ENCODE measurements at places on chromosomes 1 and 21. TPM values are rescaled to one million over a fixed set of nuclear protein-coding genes. Genes with fewer than 3 reads are reported as not detected.

The KRTAP13-4 gene
- total RNA-seq = not detected

The NPPA gene
- not detected for total RNA-seq

The KRTAP19-3 gene
- not detected for total RNA-seq

The WDR47 gene
- total RNA-seq = 19.3 TPM

The SHISAL2A gene
- total RNA-seq = 13.1 TPM

The ARHGEF19 gene
- total RNA-seq = 1.9 TPM

The BARHL2 gene
- total RNA-seq = not detected

The GBP6 gene
- 0.21 TPM for total RNA-seq

The TSPAN1 gene
- not detected for total RNA-seq

The TMEM240 gene
- not detected for total RNA-seq

The SPRR1B gene
- total RNA-seq = not detected

The NENF gene
- total RNA-seq = 12.9 TPM

The UBL4B gene
- total RNA-seq = not detected

The LINGO4 gene
- under 0.01 TPM for total RNA-seq

The TOE1 gene
- total RNA-seq = 28.2 TPM

The XCL2 gene
- 12.7 TPM for total RNA-seq

The AMY2A gene
- not detected for total RNA-seq

The F11R gene
- 37.7 TPM for total RNA-seq

The TRIM67 gene
- under 0.01 TPM for total RNA-seq

Data from mononuclear cell (primary cell).